ENCODE measurements at places on chromosomes 7 and 10.
A peak's percentile ranks its signal among the peaks of the same experiment; 100 is the strongest.

- no peak for DNase-seq
These were observed 184.2 kb downstream of the PTEN start for GRCh38 chr10:88047579-88047978.

DNA sequence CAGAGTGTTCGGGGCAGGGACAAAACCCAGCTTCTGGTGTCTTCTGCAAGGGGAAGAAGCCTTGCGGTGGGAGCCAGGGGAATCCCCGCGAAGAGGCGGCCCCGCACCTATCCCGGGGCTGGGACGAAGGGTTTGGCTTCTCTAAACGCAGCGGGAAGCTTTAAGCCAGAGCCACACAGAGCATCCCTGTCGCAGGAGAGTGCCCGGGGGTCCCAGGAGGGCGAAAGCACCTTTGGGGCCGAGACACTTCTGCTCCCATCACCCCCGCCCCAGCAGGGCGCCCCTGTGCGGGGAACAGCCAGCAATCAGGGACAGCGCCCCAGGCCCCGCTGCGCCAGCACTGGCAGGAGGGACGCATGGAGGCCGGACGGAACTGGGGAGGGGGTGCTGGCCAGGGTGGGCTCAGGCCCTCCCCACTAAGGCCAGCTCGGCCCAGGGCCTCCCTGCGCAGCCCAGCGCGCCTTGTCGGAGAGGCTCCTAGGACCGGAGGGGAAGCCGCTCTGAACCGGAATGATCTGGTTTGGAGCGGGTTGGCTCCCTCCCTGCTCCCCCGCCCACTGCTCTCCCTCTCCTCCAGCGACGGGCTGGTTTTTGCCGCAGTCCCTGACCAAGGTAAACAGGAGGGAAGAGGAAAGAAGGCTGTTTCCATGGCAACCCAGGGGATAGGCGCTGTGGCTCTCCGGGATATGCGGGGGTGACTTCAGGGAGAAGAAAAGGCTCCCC lies 63.9 kb downstream of the TMEM209 start:
- DNase-seq = no peak

DNA sequence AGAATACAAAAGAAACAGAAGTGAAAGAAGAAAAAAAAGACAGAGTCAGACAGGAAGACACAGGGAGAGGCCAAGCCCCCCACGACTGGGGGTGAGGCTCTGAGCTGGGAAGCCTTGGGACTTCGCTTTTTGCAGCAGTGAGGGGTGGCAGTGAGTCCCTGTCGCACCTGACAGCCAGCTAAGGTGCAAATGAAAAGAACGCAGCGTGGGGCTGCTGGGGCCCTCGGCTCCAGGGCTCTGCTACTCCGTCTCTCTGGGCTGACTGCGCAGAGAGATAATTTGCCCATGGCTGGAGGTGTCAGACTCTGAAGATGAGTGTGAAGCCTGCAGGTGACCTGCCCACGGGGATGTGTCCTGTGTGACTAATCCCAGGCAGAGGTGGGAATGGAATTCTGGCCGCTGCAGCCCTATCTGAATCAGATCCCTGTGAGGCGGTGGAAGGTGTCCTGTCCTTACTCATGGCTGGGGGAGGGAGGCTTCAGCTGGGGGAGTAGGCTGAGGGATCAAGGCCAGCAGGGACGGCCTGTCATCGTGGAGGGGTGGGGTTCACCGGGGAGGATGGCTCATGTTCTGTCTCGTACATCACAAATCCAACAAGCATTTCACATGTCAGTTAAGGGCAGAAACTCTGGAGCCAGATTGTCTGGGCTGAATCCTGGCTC lies 96.4 kb downstream of the SLIT1 start:
- no peak for DNase-seq

GRCh38 chr10:33111488-33112051 lies 153.5 kb upstream of the ITGB1 start:
- DNase-seq = no peak

DNA sequence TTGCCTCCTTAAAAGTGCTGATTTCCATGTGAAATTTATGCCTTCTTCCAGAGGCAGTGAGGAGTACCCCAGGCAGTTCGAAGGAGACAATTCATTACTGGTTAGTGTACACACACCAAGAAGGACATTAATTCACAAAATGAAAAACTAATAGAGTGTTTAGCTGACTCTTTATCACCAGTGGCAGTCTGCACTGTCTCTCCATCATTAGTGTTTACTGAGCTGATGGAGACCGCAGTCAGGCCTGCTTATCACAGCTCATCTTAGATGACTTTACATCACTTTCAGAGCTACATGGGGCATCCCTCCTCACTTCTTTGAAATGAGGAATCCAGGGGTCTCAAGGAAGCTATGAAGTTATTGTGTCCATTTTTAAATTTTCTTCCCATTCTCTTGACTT lies 155.5 kb upstream of the LRGUK start:
- no peak for DNase-seq

- no peak for DNase-seq
These were observed 59.7 kb downstream of the CPEB3 start for GRCh38 chr10:92231196-92231595.

DNA sequence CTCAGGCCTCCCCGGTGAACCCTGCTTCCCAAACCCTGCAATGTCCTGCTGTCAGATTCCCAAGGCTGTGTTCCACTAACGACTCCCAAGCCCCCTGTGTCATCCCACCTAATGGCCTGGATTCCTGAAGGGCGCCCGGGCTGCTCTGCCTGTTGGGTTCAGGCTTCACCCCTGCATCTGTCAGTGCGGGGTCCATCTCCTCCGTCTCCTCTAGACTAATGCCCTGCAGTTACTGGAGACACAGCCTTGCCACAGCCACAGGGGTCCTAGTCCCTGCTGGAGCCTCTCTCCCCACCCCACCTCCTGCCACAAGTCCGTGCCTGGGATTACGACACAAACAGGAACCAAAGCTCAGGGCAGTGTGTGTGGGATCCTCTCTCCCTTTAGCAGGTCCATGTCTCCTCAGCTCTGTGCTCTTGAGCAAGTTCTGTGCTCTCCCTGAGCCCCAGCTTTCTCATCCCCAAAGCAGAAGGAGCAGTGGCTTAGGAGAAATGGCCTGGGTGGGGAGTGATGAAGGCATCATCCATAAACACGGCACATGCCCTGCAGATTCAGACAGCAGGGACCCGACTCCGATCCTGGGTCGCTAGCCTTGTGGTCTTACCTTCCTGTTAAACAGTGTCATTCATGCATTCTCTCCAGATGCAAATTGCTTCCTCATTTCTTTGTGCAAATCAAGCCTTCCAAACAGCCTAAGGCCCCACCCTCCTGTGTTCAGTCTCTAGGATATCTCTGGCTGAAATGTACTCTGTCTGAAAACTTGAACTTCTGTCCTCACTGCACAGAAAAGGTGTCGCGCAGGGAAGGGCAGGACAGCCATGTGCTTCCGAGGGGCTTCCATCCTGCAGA lies 8.2 kb upstream of the RBP3 start:
- DNase-seq = no peak

- DNase-seq = no peak
These were observed 135.9 kb downstream of the LRRN3 start for GRCh38 chr7:111226800-111227199.

DNA sequence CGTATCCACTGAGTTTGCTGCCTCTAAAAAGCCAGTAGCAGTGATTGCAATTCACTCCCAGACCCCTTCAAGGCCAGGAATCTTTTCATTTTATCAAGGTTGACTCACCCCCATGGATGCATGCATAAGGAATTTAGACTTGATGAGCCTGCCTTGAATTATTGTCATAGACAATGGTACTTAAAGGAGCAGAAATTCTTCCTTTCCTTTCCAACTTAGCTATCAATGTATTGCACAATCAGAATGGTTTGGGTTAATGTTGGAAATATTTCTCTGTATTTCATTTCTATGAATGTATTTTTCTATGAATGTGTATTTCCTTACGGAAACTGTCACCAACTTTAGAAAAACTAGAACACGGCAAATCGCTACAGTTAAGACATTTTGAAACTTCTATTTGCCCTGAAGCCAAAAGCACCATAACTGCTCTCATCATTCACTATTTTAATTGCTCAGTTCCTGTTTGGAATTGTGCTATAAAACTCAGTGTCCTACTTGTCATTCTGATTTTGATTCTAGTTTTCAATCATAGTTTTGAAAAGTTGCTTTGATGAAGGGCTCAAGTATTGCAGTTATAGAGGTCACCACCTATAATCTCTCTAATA lies 355.7 kb upstream of the AKR1E2 start:
- no peak for DNase-seq

DNA sequence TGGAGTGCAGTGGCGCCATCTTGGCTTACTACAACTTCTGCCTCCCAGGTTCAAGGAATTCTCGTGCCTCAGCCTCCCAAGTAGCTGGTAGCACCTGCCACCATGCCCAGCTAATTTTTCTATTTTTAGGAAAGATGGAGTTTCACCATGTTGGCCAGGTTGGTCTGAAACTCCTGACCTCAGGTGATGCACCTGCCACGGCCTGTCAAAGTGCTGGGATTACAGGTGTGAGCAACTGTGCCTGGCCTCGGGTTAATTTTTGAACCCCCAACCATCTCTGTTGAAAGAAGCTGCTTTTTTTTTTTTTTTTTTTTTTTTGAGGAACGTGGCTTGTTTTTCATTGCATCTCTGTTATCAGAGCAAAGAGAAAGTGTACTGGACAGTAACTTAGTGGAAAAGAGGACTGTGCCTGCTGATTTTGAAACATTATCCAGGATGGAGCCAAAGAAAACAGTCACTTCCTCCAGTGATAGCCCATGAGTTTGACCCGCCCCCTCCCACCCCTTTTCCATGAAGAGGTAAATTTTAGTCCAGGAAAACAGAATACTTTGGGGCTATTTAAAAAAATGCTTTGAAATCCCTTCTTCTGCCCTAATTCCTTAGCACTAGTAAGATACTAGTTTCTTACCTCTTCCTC lies 38.3 kb downstream of the WBP1L start:
- no peak for DNase-seq

DNA sequence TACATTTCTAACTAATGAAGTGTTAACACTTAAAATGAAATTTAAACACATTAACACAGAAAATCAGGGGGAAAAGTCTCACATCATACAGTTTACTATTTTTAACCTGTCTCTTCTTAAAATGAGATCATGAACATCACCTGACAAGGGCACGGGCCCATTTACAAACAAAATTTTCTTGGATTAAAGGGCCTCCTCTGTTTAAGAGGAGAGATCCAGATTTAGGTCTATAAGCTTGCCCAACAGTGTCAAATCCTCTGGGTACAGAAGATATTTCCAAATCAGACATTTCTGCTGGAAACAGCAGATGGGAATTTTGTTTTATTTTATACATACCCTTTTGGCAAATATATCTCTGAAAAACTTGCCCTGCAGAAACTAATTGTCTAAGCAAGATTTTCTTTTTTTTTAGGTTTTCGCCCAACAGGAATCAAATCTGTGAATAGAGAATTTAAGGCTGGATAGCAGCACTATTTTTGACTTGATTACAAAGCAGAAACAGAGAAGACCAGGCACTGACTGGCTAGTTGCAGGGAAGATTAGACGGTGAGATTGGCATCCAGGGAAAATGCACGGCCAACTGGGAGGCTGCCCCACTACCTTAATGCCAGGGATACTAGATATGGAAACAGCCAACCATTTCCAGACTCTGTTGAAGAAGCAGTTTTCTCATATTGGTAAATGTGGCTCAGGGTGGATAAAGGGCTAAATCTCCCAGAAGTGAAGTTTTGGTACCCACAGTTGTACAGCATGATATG lies 173.4 kb downstream of the LRRN3 start:
- no peak for DNase-seq

DNA sequence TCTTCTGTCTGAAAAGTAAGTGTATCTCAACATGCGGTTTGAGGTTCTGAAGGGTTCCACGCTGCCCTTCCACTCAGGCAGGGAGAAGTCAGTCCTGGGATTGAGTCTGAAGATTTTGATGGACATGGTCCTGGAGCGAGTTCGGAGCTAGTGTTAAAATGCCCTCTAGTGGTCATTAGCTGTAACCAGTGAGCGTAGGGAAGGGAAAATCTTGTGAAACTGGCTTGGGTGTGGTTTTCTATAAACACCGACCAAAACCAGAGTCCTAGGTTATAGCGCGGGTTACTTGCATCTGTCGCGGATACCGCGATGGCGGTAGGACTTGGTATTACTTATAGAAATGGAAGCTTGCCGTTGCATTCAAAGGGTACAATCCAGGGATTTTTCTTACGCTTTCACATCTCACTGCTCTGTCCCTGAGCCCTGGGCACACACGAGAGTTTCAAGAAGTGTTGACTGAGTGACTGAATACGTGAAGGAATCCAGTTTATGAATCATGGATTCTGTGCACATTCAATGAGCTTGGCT lies 348.2 kb upstream of the C7orf33 start:
- DNase-seq = no peak

- peak; percentile 85 for DNase-seq
These were observed 106.0 kb downstream of the CUBN start for GRCh38 chr10:17023386-17024298.

DNA sequence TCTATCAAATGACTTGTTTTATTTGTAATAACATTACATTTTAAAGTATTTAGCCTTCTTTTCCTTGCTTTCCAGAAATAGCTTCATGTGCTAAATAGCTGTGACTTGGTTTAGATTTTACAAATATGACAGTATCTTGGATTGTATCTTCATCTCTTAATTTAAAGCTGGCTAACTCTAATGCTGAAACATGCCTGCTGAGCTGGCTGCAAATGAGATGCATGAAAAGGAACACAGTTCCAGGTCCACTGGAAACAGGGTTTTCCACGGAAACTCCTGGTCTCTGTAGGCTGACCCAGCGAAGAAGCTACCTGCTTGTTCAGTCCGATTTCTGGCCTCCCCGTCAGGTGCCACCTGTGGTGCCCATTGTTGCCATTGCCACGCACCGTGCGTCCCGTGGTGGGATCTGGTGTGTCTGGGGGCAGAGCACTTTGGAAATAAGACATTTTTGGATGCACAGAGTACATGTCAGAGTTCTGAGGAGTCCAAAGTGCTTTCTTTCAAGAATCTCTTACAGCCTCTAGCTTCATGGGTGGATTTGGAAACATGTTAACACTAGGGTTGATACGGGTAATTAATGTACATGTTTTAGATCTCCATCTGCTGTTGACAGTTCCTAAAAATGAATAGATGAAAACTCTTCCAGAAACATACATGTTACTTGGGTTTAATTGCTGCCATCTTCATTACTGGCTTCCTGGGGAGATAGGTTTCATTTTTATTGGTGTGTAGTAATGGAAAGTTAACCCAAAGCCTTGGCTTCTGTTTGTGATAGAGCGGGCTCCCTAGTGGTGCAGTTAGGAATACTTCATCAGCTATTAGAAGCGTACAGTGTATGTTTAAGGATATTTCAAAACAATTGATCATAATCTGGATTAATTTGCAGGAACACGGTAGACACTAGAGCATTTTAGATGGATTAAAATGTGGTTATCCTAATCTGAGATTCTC lies 45.0 kb downstream of the SHH start:
- no peak for DNase-seq

DNA sequence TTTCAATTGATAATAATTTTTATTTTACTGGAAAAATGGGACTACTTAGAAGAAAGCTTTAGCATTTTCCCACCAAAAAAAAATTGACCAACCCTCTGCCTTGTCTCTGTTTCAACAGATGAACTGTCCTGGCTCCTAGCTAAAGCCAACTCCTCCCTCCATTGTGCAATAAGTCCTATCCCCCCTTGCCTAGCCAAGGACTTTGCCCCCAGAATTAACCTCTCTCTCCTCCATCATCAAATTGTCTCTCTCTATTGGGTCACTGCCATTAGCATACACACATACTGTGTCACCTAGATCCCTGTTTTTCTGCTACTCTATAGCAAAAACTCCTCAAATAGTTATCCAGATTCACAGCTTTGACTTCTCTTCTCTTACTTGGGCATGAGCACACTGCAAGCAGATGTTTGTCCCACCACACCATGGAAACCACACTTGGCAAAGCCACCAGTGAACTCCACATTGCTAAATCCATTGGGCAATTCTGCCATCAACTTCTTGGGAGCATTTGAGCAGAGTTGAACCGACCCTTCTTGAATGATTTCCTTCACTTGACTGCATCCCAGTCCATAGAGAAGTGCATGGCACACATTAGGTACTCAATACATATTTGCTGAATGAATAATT lies 91.4 kb upstream of the NEBL start:
- no peak for DNase-seq

Data from activated T-cell treated with anti-CD3 and anti-CD28 coated beads, Interleukin-2, amount 50 U/mL, for 72 hours (primary cell).